ENCODE measurements at places on chromosomes 1 and 21. TPM values are rescaled to one million over a fixed set of nuclear protein-coding genes. Genes with fewer than 3 reads are reported as not detected.

- peaks cover 11% of the 10 kb centered on the region for H3K4me1 ChIP-seq
- no peaks in the 10 kb centered on the region for H3K27me3 ChIP-seq
- no peak for DNase-seq
- H3K4me3 ChIP-seq, result no peak overlapping the region
- peak overlapping the region; percentile 62 for H3K27ac ChIP-seq
- peaks cover 20% of the 10 kb centered on the region for H3K36me3 ChIP-seq
Observed at GRCh38 chr1:179151908-179152682, 70.2 kb downstream of the TOR3A start.

GRCh38 chr21:14058566-14058965 is 152.2 kb downstream of the LIPI start:
- no peaks in the 10 kb centered on the region for H3K4me1 ChIP-seq
- no peak overlapping the region for H3K27ac ChIP-seq
- peaks cover 3% of the 10 kb centered on the region for H3K36me3 ChIP-seq
- no peak for DNase-seq

DNA sequence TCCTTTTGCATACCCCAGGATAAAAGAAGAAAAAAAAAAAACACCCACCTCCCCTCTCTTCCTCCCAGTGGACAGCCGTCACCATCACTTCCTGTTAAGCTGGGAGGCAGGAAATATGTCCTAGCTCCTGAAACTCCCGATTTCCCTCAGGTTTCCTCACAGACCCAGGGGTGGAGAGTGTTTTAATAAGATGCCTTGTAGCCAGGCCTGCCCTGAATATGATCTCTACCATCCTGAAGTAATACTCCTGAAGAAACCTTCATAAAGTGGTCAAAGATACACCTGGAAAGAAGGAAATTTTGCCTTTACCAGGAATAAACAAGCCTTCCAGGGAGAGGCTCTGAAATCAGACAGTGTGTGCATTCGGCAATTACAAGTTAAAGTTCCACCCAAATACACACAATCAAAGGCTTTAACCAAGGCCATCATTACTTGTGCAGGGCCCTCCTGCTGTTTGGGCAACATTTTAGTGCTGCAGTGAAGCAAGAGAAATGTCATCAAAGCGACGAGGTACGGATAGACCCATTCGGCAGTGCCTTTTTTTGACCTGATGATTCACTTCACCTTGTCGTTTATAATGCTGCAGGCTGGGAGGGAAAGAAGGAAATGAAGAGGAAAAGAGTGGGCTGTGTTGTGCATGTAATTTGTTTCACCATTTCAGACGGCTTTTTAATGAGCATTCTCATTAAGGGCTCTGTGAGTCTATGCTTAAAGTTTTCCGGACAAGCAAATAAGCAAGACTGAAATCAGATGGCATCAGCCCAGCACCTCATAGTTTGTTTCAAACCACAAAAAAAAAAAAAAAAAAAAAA is 41.0 kb upstream of the RASAL2 start:
- peaks cover 18% of the 10 kb centered on the region for H3K4me1 ChIP-seq
- H3K36me3 ChIP-seq, result no peaks in the 10 kb centered on the region
- no peak for DNase-seq

Gene KCNE2
- total RNA-seq, result 0.92 TPM

DNA sequence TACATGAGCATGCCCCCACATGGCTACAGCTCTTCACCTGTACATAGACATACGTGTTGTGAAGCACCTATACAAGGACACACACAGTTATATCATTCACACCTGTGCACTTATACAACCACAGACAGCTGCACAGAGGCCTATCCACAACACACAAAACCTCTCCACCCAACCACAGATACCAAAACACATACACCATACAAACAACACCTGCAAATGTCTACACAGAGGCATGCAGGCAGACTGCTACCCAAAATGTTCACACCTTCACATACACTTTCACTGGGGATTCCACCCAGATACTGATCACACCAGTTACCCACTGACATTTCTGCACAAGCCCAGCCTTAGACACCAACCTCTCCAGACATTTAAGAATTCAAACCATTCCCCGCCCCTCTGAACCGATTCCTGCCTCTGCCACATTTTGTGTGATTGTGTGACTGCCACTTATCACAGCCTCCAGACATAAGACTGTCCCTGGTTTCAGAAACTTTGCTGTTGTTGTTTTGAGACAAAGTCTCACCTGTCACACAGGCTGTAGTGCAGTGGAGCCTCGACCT is 2.0 kb downstream of the C1orf232 start:
- H3K27ac ChIP-seq, result no peak overlapping the region
- H3K27me3 ChIP-seq, result peaks cover 4% of the 10 kb centered on the region
- DNase-seq, result no peak
- H3K36me3 ChIP-seq, result no peaks in the 10 kb centered on the region
- no peak overlapping the region for H3K4me3 ChIP-seq
- H3K4me1 ChIP-seq, result peaks cover 34% of the 10 kb centered on the region

GRCh38 chr1:164641353-164641730 is 82.4 kb downstream of the PBX1 start:
- H3K4me3 ChIP-seq, result no peak overlapping the region
- peak overlapping the region; percentile 89 for H3K27ac ChIP-seq
- DNase-seq, result no peak
- H3K27me3 ChIP-seq, result no peaks in the 10 kb centered on the region
- peaks cover 88% of the 10 kb centered on the region for H3K4me1 ChIP-seq
